ENCODE measurements at places on chromosomes 16 and 17. TPM values are rescaled to one million over a fixed set of nuclear protein-coding genes. Genes with fewer than 3 reads are reported as not detected.

The HEATR9 gene
- total RNA-seq = not detected

The TPSG1 gene
- not detected for total RNA-seq

The TEKT1 gene
- total RNA-seq = not detected

The WNT9B gene
- total RNA-seq = 1.6 TPM

The NGFR gene
- 14.7 TPM for total RNA-seq

The TUBG1 gene
- total RNA-seq = 38.4 TPM

The ACSM5 gene
- not detected for total RNA-seq
